ENCODE measurements at places on chromosomes 13 and 19.
A peak's percentile ranks its signal among the peaks of the same experiment; 100 is the strongest.

- DNase-seq: peak; percentile 78
Observed at GRCh38 chr19:52993342-52994178, 20.2 kb upstream of the ERVV-1 start.

DNA sequence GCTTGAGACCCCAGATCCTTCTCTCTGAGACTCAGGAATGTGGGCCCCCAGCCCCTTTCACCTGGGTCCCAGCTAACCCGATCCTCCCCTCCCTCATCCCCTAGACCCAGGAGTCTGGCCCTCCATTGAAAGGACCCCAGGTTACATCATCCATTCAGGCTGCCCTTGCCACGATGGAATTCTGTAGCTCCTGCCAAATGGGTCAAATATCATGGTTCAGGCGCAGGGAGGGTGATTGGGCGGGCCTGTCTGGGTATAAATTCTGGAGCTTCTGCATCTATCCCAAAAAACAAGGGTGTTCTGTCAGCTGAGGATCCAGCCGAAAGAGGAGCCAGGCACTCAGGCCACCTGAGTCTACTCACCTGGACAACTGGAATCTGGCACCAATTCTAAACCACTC is 463 bp downstream of the FGF21 start:
- DNase-seq: no peak

GRCh38 chr19:33390101-33390907 is 16.8 kb downstream of the CEBPG start:
- DNase-seq: no peak

- DNase-seq: no peak
Observed at GRCh38 chr19:51144482-51145045, 2.5 kb downstream of the SIGLEC7 start.

DNA sequence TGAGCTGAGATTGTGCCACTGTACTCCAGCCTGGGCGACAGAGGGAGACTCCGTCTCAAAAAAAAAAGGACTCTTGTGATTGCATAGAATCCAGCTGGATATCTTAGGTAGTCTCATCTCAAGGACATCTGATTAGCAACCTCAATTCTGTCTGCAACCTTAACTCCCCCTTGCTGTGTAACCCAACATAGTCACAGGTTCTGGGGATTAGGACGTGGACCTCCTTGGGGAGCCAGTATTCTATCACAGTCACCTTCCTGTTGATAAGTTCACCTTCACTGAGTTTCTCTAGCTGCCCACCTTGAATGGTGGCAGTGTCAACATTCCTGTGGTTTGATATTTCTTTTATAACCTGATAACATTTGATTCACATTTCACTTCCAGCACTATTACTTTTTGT is 27.2 kb downstream of the GPR18 start:
- no peak for DNase-seq

GRCh38 chr13:20559659-20560356 is 7.1 kb upstream of the IFT88 start:
- no peak for DNase-seq

GRCh38 chr13:112734696-112735547 is 45.1 kb downstream of the ATP11A start:
- DNase-seq: no peak

GRCh38 chr13:66224663-66225062 is 1005.5 kb downstream of the PCDH9 start:
- no peak for DNase-seq

- no peak for DNase-seq
Observed at GRCh38 chr19:13427273-13428051, 78.8 kb downstream of the CACNA1A start.

DNA sequence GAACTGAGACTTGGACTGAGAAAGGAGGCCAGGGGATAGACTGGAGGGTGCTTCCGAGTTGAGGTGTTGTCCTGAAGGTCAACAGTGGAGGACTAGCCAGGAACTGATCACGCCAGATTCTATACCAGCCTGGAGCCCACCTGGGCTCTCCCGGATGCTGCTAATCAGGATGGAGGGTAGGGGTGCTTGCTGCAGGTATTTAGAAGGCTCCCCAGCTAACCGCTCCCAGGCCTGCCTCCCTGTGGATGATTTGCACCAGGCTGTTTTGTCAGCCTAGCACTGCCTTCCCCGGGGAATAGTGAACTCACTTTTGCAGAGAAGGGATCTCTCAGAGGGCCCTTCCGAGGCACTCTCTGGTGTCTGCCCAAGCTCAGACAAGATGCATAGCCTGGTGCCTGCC is 60.5 kb upstream of the KCTD15 start:
- DNase-seq: no peak

GRCh38 chr13:47237571-47237970 is 340.7 kb upstream of the HTR2A start:
- DNase-seq: no peak

- no peak for DNase-seq
Observed at GRCh38 chr13:69556540-69557196, 551.0 kb upstream of the ATXN8OS start.

GRCh38 chr13:111472083-111472482 is 151.6 kb downstream of the TEX29 start:
- no peak for DNase-seq

DNA sequence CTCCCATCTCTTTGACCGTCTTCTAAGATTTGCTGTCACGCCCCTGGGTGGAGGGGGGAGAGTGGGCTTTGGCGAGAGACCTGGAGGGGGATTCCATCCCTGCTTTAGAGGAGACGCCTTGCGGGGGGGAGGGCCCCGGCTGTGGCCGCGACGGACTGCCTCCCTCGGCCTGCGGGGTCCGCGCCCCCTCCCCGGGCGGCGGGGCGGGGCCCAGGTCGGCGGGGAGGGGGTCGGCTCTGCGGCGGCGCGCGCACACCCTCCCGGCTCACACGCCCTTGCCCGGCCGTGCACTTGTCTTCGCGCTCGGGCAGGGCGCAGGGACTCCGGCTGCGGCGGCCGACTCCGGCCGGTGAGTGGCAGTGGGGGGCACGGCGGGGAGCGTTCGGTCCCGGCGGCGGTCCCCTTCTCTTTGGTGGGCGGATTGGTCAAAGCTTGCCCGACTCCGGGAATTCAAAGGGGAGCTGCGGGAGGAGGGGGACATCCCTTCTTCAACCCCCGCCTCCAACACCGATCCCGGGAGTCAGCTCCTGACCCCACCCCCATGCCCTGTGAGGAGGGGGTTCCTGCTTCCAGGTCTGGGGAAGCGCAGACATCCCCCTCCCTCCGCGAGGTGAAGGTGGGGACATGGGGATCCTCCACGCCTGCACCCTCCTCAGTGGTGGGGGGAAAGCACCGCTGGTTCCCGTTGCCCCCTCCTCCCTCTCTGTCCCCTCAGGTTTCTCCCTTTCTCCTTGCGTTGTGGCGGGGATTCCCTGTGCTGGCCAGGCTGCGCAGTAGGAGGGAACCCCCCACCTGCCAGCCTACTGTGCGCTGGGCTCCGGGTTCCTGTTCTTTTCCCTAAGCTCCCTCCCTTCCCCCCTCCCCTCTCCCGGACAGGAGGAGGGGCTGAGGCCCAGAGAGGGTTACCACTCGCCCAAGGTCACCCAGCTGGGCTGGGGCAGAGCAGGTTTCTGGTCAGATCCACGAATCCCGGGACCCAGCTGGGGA is 14.6 kb upstream of the KCNN1 start:
- no peak for DNase-seq

DNA sequence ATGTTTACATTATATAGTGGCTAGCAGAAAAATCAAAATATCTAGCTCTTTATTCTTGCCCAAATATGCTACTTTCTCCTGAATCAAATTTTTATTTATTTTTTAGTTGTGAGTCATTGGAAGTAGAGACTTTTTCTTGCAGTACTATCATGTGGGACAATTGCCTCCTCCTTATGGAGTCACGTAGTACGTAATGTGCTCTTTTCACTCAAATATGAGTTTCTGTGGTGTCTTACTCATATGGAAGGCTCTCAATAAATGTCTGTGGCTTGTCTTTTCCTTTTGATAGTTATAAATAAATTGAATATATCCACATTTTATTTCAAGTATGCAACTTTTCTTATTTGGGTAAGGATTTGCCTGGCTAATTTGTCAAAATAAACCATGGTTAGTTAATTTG is 1411.0 kb upstream of the SLC10A2 start:
- no peak for DNase-seq

DNA sequence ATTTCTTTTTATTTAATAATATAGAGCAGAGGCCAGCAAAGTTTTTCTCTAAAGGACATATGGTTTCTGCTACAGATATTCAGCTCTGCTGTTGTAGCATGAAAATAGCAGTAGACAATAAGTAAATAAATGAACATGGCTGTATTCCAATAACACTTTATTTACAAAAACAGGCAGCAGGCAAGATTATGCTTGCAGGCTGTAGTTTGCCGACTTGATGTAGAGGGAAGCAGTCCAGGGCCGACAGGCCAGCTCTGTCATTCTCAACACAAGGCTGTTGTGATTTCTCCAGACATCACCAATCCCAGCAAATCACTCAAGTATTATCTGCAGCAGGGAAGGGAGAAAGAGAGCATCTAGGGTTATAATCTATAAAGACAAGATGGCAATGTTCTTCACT is 1062.5 kb upstream of the PCDH9 start:
- no peak for DNase-seq

All from CD4-positive, alpha-beta T cell treated with Interleukin-4 for 4 hours (primary cell).